ENCODE measurements at places on chromosomes 3 and 15.

GRCh38 chr3:111963424-111963823 is 15.4 kb upstream of the ABHD10 start:
- no peak for DNase-seq

DNA sequence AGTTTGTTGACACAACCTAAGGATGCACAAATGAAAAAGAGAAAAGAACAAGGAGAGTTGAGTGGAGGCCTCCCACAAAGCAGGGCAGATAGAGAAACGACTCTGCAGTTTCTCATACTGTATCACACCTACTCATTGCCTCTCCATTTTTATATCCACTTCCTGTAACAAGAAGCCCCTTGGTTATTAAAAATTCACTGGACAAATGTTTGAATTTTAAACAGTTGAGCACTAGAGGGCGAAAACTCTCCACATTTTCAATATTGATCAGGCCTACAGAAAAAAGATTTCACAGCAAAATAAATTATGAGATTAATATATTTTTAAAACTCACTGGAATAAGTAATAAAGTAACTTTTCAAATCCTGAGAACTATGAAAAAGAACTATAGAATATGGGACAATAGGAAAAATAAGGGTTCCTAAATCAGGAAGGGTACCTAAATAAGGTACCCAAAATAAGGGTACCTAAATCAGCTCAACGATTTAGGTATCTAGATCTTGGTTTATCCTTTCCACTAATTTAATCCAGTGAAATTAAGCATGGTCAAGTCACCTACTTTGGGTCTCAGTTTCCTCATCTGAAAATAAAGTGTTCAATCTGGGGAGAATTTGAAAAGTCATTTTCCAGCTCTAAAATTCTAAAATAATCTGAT is 47.0 kb upstream of the PPIB start:
- no peak for DNase-seq

DNA sequence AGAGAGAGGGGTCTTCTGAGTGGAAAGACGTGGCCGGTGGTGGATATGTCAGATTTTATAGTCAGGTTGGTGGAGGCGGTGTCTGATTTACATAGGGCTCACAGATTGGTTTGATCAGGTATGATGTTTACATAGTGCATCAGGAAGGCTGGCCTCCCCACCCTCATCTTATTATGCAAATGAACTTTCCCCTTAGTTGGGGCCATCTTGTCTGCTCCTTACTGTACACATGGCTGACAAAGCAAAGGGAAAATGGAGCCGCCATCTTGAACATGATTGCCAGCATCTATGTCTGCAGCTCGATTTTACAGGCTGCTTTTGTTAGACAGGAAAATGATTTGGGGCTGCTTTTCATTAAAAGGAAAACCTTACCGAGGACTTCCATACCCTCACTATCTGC is 19.9 kb downstream of the SQOR start:
- no peak for DNase-seq

DNA sequence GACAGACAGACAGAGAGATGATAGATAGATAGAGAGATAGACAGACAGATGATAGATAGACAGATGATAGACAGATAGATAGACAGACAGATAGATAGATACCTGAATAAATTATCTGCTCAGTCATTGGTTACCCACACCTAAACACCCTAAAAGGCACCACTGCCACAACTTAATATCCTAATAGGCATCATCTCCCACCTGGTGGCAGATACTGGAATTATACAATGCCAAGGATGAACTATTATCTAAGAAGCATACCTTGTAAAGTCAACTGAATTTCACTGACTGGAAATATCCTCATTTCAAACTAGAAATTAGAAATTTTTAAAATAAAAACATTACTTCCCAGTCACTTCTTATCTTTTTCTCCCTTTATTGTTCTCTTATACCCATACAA is 19.4 kb upstream of the ATP8B4 start:
- DNase-seq: no peak

- DNase-seq: no peak
These were observed 6.0 kb downstream of the CTSH start for GRCh38 chr15:78938658-78939488.

DNA sequence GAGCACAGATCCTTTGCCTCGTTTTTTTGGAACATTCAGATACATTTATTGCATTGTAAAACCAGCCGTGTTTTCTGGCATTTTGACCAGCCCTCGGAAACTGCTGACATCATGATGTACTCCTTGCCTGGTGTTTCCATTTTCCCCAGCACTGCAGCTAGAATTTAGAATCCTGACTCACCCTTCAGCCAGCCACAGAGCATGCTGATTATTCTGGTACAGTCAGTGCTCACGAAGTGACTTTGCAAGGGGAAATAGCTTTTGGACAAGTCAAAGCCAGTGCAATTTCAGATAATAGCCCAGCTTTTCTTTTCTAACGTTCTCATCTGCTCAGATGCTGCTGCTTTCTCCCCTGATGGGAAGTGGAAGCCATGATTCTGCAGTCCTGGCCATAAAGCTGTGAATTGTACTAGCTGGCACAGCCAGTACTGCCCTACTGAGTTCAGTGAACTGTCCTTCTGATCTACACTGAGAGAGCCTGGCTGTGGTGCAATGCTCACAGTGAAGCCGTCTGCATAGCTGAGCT is 12.1 kb upstream of the CNBP start:
- no peak for DNase-seq

All from activated T-cell treated with anti-CD3 and anti-CD28 coated beads for 24 hours (primary cell).